Stimulated activated CD4-positive, alpha-beta T cell treated with anti-CD3 and anti-CD28 coated beads, Interleukin-1b, Interleukin-23, amount 100 ng/mL, for 4 hours (primary cell): ENCODE measurements at places on chromosomes 7 and 10.

- DNase-seq, result no peak
Measured at GRCh38 chr10:8369666-8370065, 315.2 kb downstream of the GATA3 start.

DNA sequence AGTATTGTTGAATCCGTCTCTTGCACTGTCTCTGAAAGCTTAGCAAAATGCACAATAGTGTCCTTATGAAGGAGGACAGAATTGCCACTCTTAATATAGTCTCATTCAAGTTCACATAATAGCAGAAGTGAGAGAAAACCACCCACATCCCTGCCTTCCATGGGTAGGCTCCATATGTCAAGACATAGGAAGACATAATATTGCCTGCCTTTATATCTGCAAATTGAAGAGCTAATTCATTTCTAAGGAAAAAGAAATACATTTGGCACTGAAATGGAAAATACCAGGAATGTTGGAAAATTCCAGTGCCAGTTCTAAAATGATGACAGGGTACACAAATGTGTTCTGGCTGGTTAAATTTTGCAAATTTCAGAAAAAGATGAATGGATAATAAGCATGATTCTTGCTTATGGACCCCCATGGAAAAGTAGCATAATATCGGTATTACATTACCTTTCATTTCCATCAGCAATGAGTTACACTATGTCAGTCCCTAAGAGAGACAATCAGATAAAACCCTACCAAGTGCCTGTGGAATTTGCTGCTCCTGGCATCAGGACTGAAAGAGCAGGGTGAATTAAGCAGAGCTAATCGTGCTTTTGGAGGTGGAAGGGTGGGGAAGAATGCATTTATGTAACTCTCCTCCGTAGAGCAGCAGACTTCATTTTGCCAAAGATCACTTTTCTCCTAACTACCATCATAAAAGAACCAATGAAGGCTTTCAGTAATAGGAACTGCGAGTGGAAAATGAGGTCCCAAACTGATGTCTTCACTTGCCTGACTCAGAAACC, 312.6 kb downstream of the FGFR2 start:
- no peak for DNase-seq

DNA sequence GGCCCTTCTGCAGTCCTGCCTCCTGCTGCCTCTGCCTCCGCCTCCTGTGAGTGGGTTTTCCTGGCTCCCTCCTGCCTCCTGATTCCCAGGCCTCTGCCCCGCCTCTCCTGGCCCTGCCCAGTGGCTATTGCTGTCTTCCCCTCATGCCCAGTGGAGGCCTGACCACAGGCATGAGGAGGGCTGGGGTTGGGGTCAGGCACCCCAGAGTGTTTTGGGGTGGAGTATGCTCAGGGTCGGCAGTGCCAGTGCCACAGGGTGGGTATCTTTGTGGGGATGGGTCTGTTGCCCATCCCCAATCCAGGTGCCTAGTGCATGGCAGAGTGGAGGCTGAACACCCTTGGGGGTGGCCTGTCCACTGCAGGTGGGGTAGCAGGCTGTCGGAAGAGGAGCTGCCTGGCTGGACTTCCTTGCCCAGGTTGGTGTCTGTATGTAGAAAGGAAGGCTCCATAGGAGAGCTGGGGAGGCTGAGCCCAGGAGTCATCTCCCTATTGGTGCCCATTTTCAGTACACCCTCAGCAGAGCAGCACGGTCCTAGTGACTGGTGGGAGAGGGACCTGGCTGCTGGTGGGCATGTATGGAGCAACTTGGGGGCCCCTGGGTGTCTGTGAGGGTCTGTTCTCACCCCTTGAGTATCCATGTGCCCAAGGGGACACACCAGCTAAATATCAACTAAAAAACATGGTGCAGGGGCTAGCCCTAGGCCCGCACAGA, 62.2 kb downstream of the ARHGAP22 start:
- DNase-seq, result no peak

DNA sequence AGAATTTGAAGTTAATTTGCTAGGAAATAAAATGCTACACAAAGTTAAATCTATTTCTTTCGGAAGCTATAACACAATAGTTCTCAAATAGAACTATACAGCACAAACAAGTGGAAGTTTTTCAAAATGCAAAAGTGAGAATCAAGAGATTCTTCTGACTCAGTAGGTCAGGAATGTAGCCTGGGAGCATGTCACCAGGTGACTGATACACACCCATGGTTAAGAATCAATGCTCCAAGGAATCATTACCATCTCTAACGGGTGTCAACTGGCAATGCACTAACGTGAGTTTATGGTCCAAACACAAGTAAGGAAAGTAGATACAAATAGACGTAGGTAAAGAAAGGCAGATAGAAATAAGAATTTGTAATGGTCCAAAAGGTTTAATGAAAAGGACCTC, 170.5 kb downstream of the SRPK2 start:
- DNase-seq, result no peak

GRCh38 chr10:14454629-14455028, 123.9 kb upstream of the FRMD4A start:
- DNase-seq, result no peak

GRCh38 chr10:89652806-89653370, 7.8 kb upstream of the PANK1 start:
- no peak for DNase-seq

DNA sequence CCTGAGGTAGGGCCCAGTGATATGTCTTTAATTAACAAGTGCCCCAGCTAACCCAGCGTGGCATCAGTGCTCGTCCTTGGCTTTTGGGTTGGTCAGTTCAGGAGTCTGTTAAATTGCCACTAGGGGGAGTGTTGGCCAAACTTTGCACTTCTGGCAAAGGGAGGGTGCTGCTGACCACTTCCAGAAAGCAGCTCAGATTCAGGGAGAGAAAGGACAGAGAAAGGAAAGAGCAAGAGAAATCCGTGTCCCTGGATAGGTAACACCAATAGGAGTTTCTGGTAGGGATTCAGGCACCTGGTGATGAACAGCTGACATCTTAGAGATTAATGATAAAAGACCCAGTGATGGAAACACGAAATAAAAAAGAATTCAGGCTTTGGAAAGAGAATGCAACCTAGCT, 243.1 kb upstream of the AOAH start:
- DNase-seq, result no peak

- DNase-seq, result no peak
Measured at GRCh38 chr10:31372439-31372838, 53.4 kb downstream of the ZEB1 start.

DNA sequence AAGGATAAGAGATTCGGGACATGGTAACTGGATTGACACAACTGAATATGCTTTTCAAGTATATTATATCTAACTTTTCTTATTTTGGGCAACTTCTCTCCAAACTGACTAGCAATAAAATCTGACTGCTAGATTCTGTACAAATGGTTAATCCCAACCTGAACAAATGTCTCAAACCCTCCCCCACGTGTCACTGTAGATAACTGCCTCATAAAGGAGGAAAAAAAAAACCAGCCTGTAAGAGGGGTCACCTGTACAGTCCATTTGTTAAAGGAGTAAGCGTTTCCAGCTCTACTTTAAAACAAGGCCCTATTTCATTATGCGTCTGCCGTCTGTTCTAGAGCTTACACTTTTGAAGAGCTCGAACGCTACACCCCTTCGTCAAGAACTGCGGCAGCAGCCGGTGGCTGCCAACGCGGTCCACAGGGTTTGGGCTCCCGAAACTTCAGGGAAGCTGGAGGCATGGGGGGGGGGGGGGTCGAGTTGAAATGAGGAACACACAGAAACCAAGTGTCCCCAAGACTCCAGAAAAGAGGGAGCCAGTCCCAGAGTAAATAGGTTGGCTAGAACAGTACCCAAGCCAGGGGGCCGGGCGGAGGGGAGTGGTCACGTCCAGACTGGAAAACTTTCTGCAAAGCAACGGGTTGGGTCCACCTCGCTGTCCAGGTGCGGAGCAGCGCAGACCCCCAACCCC, 492 bp downstream of the COG5 start:
- DNase-seq, result no peak
